SK-MEL-5 (cell line): ENCODE measurements at places on chromosomes 13 and 19. TPM values are rescaled to one million over a fixed set of nuclear protein-coding genes. Genes with fewer than 3 reads are reported as not detected.

- DNase-seq = peak; percentile 54
These were observed 92.1 kb downstream of the USP12 start for GRCh38 chr13:27079421-27079958.

Gene PGPEP1
- 8.1 and 10.5 TPM in 2 replicates for total RNA-seq

GRCh38 chr19:4122480-4122879 is 1.4 kb downstream of the MAP2K2 start:
- DNase-seq = no peak

- DNase-seq = no peak
These were observed 621.0 kb downstream of the EFNB2 start for GRCh38 chr13:105914291-105915036.

DNA sequence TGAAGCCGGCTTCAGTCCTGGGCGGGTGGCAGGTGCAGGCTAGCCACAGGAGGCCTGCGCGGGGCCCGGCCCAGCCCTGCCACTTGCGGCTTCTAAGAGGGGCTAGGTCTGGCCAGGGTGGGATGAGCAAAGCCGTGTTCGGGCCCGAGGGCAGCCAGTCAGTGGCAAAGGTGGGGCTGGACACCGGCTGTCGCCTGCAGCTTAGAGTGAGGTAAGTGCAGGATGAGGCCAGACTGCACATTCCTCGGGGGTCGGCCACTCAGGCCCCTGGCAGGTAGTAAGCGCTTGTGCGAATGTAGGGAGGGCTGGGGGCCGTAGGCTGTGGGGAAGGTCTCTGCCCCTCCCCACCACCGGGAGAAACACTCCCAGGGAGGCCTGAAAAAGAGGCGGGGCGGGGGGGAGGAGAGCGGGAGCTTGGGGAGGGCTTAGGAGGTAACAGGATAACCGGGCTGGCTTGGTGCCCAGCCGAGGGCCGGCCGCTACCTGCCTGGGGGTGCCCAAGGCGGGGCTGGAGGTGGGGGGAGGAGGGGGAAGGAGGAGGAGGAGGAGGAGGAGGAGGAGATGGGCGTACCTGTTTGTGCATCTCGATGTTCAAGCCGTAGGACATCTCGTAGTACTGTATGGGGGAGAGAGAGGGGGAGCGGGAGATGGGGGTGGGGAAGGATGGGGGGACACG is 6.4 kb downstream of the TLE5 start:
- DNase-seq = no peak

- DNase-seq = no peak
These were observed 399 bp upstream of the SPTBN4 start for GRCh38 chr19:40466219-40466984.

DNA sequence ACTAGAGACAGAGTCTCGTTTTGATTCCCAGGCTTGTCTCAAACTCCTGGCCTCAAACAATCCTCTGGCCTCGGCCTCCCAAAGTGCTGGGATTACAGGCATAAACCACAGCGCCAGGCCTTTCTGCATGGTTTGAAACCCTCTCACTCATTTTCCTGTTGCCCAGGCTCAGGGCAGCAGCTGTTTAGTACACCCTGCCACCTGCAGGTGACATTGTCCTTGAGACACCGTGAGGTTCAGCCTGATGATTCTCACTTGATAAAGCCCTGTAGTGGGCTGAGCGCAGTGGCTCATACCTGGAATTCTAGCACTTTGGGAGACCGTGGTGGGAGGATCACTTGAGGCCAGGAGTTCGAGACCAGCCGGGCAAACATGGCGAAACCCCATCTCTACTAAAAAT is 12.5 kb downstream of the IL12RB1 start:
- DNase-seq = no peak

- DNase-seq = no peak
These were observed 42.0 kb downstream of the SLC15A1 start for GRCh38 chr13:98710521-98710920.

GRCh38 chr19:55103190-55103589 is 14.2 kb downstream of the PPP1R12C start:
- no peak for DNase-seq

- peak; percentile 78 for DNase-seq
These were observed 957 bp upstream of the CCDC194 start for GRCh38 chr19:17394891-17395415.

GRCh38 chr13:107211073-107211472 is 643.1 kb upstream of the ARGLU1 start:
- DNase-seq = peak; percentile 80

GRCh38 chr19:43510713-43511112 is 6.2 kb upstream of the PHLDB3 start:
- DNase-seq = no peak

GRCh38 chr19:8352134-8352827 is 9.2 kb upstream of the KANK3 start:
- DNase-seq = no peak

DNA sequence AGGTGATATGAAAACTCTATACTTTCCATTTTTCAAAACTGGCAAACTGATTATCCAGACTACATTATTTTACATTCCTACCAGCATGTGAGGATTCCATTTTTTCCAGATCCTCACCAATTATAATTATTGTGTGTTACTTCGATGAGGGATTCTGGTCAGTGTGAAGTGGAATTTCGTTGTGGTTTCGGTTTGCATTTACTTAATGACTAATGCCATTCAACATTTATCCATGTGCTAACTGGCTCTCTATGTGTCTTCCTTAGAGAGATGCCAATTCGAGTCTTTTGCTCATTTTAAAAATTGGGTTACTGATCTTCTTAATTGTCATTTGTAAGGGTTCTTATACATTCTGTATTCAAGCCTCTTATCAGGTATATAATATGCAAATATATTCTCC is 1551.3 kb upstream of the MIR17HG start:
- no peak for DNase-seq

- no peak for DNase-seq
These were observed 31.6 kb upstream of the TSHZ3 start for GRCh38 chr19:31380854-31381253.

DNA sequence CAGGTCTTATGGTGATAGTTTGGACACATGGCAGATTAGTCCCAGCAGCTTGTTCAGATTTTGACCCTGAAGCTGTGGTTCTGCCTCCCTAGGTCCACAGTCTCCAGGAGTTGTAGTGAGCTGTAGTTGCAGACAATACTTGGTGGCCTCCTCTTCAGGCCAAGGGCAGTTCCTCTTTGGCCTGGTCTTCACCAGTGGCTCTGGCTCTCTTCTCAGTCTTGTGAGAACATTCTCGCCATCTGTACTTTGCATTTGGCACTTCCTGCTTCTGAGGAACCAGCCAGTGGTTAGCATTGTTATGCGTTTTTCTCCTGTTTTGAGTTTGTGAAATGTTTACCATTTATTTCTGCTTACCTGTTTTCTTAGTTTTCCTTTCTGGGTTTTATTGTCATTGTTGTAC is 40.7 kb downstream of the PCCA start:
- no peak for DNase-seq

GRCh38 chr13:73955977-73956500 is 178.2 kb downstream of the KLF12 start:
- DNase-seq = no peak

Gene F10
- not detected in 2 replicates for total RNA-seq

GRCh38 chr19:10923260-10924112 is 5.0 kb downstream of the YIPF2 start:
- no peak for DNase-seq

Gene LRRC4B
- 6.3 and 6.9 TPM in 2 replicates for total RNA-seq

Gene PRR19
- total RNA-seq = 1.1 and 1.2 TPM in 2 replicates

Gene STAP2
- total RNA-seq = 3.1 and 3.8 TPM in 2 replicates

DNA sequence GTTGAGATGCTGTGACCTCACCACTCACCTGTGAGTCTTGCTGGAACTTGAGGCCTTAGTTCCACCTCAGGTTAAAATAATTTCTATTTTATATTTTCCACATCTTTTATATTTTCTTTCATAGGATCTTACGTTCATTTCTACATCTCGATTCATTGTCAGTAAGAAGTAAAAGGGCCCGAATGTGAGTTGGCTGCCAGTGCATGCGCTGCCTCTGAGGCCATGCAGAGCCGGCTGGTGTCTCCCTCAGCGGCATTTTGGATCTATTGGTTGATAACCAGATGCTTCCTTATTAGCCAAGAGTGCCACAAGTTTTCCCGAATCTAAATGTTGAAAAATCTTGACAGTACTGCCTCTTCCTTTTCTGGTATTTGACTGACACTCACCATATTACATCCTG is 347.3 kb downstream of the TEX29 start:
- DNase-seq = no peak

DNA sequence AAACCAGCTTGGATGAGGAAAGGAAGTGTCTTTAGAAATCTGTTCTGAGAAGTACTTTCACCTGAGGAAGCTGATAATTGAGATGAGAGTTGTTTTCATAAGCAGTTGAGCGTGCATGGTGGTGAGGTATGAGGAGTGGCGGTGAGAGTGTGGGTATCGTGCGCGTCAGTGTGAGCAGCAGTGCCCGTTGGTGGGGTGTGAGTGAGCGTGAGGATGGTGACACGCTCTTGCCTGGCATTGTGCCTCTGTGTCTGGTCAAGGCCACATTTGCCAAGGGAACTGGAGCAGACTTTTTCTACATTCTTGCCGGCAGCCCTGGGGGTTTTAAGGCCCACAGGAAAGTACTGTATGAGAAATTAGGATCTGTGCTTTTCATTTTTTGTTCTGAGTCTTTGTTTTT is 36.5 kb upstream of the TEX29 start:
- no peak for DNase-seq

Gene KCNN4
- 1.4 and 1.7 TPM in 2 replicates for total RNA-seq
